Activated CD8-positive, alpha-beta memory T cell treated with anti-CD3 and anti-CD28 coated beads for 48 hours (primary cell): ENCODE measurements at places on chromosomes 2 and 18.

DNA sequence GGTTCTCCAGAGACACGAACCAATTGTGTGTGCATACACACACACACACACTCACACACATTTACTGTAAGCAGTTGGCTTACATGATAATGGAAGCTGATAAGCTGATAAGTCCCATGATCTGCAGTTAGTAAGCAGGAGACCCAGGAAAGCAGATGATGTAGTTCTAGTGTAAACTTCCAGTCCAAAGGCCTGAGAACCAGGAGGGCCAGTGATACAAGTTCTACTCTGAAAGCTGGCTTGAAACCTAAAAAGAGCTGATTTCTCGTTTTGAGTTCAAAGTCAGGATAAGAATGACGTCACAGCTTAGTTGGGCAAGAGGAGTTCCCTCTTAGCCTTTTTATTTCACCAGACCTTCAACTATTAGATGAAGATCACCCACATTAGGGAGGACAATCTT is 558.8 kb upstream of the PIK3C3 start:
- DNase-seq, result no peak

DNA sequence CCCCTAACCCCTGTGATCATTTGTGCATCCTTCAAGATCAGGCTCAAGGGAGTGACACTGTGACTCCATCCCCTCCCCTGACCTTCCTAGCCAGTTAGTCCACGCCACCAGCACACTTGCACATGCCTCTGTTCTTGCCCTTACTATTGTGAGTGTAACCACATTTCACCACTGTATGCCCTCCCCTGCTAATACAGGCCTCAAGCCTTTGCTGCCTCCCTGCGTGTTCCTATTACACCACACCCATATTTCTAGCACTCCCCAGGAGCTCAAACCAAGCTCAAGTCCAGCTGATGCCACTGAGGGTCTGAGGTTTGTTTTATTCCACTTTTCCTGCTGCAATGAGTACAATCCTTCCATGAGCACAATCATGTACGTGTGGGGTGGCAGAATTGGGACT is 288.9 kb upstream of the FBXO11 start:
- no peak for DNase-seq

DNA sequence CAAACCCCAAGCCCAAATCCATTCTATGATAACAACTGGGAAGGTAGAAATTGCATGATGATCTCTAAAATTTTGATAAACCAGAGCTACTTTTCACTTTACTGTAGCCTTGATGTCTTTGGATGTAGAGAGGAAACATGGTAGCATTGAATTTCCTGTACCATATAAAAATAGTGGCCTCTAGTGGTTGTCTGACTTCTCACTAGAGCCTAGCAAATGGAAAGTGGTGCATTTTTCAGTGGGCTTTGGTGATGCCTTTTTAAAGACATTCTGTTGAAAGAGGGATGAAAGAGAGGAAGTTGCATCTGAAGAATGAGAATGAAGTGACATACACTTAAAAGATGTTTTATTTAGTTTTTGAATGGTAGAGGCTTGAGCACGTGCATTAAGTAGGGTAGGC is 662.2 kb downstream of the XIRP2 start:
- no peak for DNase-seq

- DNase-seq, result no peak
Observed at GRCh38 chr2:86468162-86469033, 27.2 kb downstream of the KDM3A start.

- no peak for DNase-seq
Observed at GRCh38 chr2:181900007-181900651, 8.6 kb downstream of the ITPRID2 start.

- no peak for DNase-seq
Observed at GRCh38 chr2:212609479-212609878, 70.9 kb upstream of the ERBB4 start.

DNA sequence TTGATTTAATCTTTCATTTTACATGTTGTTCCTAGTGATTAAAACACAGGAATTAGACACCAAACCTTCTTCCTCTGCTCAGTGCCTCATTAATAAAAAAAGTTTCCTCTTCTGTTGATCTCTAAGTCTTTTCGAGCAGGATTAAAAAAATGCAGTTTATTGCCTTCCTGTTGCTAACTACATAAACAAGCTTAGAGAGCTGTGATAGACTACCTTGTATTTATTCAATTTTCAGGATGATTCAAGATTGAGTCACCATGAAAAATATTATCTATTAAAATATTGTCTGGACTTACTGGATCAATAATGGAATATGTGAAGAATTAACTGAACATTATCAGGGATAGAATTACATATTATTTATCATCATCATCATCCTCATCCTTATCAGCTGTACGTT is 1089.6 kb upstream of the CNTNAP5 start:
- DNase-seq, result no peak

GRCh38 chr2:219218732-219219701 is at the start of gene ABCB6:
Gene ABCB6 (minus strand): TSS chr2:219218958. CDS start chr2:219218673, 285 bp downstream.
- DNase-seq, result peak; percentile 62

- DNase-seq, result no peak
Observed at GRCh38 chr18:76376668-76377358, 118.2 kb downstream of the ZNF516 start.

DNA sequence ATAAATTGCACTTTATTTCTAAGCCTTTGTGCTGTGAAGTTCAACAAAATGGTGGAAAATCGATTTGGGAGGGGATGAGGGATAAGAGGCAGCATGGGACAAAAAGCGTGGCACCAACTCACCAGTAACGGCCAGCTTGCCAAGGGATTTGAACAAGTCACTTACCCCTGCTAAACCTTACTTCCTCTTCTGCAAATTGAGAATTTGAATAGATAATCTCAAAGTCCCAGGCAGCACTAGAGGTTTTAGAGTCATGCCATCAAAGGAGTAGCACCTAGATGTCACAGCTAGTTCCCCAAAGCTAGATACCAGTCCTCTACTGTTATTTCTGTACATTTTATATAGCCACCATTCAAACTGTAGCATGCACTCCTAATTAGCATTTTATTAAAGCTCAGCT is 83.7 kb upstream of the VRK2 start:
- DNase-seq, result no peak

GRCh38 chr2:66366619-66367018 is 68.3 kb upstream of the MEIS1 start:
- DNase-seq, result no peak

GRCh38 chr2:45329045-45329677 is 281.9 kb downstream of the SRBD1 start:
- no peak for DNase-seq

GRCh38 chr2:45288532-45289417 is 279.5 kb upstream of the SIX2 start:
- DNase-seq, result no peak

GRCh38 chr2:53438100-53438499 is 329.5 kb upstream of the CHAC2 start:
- no peak for DNase-seq

DNA sequence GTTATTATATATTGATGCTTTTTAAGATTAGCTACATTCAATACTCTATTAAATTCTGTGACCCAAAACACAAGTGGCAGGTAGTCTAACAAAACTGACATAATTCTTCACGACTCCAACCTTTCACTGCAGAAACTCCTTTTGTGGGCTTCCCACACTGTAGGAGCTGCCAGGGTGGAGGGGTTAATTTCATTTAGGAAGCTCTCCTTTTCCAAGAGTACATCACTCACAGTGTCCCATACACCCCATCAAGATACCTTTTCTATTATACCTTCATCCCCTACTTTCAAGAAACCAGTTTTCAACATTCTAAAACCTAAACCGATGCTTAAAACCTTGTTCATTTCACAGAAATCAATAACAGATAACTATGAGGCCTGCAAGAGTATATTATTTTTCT is 825 bp downstream of the THUMPD2 start:
- no peak for DNase-seq

DNA sequence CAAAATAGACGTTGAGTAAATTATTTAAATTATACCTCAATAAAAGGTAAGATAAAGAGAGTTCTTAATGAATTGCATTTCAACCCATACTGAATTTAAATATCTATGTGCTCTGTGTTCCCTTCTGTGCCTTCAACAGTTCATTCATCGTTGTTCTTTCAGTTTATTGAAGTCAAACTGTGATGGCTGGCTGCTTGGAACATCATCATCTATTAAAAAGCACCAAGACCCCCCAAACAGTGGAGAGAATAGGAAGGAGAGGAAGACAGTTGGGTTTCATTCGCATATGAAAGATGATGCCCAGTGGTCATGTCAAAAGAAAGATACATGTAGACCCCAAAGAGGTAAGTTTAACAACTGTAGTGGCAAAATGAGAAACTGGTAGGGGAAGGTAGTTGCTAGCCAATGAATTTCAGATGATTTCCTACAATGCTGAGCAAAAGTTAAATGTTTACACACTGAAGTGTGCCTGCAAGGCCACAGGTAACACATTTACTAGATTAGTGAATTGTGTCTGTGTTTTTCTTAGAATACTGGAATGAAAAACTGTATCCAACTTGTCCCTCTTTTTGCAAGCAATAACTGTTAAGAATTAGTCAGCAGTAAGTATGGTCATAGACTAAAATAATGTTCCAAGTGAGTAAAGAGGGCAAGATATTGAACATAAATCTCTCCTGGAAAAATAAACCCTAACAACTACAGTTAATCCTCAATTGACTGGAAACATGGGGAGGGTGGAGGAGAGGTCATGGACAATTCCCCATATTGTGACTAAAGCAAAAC is 331.3 kb downstream of the KIAA1328 start:
- no peak for DNase-seq

DNA sequence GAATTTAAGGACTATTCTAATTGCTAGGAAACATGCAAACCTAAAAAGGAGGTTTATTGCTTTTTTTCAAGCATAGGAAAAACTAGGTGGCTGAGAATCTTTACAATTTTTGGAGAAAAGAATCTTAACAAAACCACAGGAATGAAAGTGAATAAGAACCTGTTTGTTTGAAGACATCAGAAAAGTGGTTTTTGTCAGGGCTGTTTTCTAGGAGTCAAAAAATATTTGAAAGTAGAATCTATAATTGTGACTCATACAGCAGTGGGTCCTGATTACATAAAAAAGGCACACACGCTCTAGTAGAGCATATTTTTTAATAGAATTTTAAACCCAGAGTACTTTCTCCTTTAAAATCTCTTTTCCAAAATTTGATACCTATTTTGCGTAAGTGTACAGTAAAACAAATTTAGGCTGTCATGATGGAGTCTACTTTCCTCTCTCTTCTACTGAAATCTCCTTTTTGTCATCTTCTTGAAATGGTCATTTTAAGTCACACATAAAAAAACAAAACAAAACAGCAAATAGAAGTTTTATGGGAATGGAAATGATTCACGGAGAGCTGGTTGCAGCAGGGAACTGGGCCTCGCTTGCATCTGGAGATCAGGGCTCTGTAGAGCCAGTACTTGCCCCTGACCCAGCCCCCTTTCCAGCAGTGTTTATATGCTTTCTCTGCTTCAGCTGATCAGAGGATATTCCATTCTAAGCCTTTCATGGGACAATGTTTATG is 59.1 kb upstream of the PELI1 start:
- no peak for DNase-seq

DNA sequence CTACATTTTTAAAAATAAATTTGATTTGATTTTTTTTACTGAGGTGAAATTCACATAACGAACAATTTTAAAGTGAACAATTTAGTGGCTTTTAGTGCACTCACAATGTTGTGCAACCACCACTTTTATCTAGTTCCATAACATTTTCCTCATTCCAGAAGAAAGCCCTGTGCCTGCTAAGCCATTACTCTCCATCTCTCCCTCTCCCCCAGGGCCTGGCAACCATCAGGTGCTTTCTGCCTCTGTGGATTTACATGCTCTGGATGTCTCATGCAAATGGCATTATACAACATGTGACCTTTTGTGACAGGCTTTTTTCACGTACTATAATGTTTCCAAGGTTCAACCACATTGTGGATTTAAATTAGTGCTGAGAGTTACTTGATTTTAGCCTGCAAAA is 19.9 kb upstream of the LDLRAD4 start:
- no peak for DNase-seq

GRCh38 chr2:54808661-54809060 is 85.2 kb downstream of the EML6 start:
- DNase-seq, result no peak

- DNase-seq, result no peak
Observed at GRCh38 chr2:37361216-37361815, 16.9 kb downstream of the QPCT start.

DNA sequence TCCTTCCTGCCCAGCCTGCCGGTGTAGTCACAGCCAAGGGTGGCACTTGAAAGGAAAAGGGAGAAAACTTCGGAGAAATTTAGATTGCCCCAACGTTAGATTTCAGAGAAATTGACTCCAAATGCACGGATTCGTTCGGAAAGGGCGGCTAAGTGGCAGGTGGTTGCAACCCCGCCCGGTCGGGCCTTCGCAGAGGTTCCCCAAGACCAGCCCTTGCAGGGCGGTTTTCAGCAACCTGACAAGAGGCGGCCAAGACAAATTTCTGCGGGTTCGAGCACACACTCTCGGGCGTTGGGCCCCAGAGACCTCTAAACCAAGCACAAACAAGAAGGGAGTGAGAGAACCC is 4.8 kb downstream of the ONECUT2 start:
- DNase-seq, result no peak

- DNase-seq, result no peak
Observed at GRCh38 chr2:126750506-126750905, 94.5 kb downstream of the GYPC start.

DNA sequence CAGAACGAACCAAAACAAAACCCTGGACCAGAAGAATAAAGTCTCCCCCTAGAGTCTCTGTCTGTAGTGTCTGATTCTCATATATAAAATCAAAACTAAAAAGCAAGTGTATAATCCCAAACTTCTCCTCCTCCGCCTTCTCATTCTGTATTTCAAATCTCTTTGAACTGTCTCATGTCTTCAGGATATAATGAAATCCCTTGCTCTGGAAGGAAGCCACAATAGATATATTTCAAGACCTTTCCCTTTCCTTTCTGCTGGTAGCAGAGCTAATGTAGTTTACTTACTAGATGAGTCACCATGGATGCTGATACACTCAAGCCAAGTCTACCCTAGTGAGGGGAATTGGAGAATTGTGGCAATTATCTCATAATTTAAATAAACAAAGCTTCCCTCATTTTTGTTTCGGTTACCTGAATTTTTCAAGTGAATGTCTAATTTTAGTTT is 33.5 kb upstream of the CCDC93 start:
- DNase-seq, result no peak

DNA sequence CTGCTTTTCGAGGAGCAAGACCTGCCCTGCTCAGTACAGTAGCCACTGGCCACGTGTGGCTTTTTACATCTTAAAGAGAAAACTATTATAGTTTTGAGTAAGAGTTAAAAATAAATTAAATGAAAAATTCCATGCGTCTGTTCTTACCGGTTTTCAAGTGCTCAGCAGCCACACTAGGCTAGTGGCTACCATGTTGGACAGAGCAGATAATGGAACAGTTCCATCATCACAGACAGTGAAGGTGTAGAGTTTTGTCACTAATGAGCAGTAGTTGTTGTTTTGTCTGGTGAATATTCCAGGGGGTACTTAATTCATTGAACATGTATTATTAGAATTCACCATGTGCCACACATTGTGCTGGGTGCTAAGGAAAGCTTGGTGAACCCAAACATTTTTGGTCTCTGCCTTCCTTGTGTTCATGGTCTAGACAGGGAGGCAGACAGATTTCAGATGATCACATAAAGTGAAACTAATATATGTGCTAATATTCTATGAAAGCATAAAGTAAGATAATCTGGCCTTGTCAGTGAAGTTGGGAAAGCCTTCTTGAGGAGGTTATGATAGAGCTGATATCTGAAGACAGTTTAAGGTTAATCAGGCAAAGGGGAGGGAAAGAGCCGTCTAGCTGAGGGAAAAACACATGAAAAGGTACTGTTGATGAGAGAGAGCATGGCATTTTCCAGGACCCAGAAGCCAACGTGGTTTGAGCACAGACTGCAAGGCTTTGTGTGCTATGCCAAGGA is 1.4 kb downstream of the ALMS1 start:
- no peak for DNase-seq

- DNase-seq, result no peak
Observed at GRCh38 chr2:27959496-27959895, 69.0 kb downstream of the BABAM2 start.

- no peak for DNase-seq
Observed at GRCh38 chr2:5315041-5315440, 377.1 kb upstream of the SOX11 start.
